NCI-H510A treated with DMSO at 0.1 percent for 48 hours (cell line): ENCODE measurements at places on chromosomes 2 and 18.

DNA sequence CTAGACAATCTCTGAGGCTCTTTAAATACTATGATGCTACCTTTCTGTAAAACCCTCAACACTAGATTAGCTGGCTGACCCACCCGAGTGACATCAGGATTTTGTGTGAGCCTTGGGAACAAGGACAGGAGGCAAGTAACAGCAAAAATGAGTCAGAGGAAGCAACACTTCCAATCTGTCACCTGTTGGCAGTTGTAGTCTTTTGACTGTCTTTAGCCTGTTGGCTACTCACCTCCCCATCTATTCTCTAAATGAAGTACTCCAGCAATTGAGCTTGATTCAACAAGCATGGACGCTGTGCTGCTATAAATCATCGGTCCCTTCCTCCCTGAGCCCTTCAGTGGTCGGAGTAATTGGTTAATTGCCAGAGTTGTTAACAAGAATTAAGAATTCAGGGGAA, 898.7 kb downstream of the BCL11A start:
- DNase-seq, result peak; percentile 2

DNA sequence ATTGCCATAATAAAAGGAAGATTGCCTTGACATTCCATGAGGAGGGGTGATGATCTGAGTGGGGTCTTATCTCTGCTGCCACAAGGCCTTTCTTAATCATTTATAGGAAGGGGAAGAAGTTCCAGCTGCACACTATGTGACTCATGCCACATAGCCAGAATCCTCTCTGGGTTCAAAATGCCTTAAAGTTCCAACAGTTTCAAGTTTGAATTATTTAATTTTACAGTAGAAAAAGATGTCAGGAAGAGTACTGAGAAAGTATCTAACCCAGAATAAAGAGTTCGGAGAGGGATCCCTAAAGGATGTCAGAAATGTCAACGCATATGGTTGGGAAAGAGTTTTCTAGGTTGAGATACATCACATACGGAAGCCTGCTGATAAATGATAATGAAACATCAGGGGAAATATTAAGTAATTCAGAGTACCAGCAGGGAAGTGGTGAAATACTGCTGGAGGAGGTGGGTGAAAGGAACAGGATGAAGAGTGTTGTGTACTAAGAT, 999.9 kb downstream of the TSN start:
- DNase-seq, result no peak

DNA sequence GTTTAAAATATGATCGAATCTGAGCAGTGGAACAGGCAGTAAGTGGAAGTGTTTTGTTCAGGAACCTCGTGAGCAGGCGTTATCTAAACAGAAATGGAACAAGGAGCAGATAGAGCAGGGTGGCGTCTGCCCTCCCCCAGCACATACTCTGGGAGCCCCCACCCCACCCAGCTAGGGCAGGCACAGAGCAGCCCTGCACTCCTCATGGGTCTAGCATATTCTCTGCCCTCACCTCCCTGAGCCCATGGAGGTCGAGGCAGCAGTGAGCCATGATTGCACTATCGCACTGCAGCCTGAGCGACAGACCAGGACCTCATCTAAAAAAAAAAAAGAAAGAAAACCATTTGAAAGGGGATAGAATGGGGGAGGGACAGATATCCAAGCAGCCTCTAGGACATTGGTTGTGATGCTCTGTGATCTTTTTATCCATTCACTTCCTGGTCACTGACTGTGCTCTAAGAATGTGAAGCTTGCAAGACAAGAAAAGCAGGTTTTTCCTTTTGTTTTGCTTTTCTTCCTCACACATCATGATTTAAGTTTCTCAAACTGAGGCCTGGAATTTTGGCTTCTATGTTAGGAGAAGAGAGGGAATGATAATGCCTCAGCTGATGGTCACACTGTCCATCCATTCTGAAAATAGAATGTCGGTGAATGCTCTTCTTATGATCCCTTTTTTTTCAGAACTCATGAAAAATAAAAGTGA, 3.1 kb downstream of the MLPH start:
- peak; percentile 29 for DNase-seq

DNA sequence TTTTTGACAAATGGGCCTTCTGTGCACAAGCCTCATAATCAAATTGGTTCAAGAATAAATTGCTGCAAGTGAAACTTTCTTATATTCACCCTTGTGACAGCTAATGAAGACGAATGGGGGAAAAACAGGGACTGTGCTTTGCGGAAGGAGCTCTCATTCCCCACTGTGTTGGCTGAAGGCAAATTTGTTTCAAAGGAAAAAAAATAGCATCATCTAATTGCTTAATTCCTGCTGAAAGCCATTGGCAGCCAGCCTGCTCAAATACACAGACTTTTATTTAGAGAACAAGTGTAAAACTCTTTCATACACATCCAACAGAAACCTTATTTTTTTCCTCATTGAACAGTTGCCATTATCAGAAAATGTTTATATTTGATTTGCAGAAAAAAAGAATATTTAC, 172.3 kb downstream of the ARL6IP6 start:
- no peak for DNase-seq

DNA sequence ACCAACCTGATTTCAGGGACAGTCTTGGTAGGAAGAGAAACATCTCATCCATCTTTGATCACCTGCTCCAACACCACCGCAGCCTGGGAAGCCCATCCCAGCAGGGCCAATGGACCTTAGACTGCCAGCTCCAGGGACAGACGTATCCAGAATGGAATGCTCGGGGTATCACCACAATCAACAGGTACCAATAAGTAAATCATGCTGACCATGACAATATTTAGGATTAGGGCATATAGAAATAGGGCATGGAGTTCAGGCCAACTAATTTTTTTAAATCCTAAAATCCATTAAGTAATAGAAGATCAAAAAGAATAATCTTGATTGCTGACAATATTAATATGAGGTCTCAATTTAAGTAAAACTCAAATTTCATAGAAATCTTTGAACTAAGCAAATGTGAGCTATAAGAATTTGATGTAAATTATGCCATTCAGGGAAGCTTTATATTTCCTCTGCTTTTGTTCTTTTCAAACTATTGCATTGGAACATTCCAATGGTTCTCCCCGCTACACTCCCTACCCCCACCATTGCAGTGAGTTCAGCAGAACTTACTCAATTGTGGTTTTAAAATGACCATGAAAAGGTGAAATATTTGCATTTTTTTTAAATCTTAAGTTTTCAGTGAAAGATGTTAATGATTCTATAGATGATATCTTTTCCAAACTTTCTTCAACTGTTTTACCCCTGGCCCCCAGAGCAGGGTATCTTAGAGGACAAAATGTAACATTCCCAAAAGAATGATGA, 138.6 kb downstream of the DNER start:
- no peak for DNase-seq

DNA sequence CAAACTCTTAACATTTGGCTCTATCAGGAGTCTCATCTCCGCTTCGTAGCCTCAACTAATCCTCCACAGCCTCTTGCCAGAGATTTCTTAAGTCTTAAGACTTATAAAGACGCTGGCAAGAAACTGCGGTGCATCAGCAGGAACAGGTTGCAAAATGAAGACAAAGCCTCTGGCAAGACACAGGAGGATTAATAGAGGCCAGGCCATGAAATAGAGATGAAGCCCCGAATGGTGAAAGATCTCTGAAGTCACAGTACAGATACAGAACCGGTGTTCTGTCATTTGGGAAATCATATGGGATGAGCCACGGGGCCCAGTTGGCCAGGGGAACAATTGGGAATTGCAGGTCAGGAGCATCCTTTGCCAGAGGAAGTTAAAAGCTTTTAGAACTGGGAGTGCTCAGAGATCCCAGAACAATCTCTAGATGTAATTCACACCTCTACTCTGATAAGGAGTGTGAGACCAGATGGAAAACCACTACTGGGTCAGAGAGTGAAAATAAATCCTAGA, 190.9 kb upstream of the FOSL2 start:
- DNase-seq, result no peak

- DNase-seq, result no peak
Measured at GRCh38 chr2:147363181-147363580, 481.6 kb upstream of the ACVR2A start.

GRCh38 chr2:23248667-23249066, 136.3 kb upstream of the KLHL29 start:
- no peak for DNase-seq

- DNase-seq, result no peak
Measured at GRCh38 chr2:180747728-180748127, 232.7 kb upstream of the UBE2E3 start.

DNA sequence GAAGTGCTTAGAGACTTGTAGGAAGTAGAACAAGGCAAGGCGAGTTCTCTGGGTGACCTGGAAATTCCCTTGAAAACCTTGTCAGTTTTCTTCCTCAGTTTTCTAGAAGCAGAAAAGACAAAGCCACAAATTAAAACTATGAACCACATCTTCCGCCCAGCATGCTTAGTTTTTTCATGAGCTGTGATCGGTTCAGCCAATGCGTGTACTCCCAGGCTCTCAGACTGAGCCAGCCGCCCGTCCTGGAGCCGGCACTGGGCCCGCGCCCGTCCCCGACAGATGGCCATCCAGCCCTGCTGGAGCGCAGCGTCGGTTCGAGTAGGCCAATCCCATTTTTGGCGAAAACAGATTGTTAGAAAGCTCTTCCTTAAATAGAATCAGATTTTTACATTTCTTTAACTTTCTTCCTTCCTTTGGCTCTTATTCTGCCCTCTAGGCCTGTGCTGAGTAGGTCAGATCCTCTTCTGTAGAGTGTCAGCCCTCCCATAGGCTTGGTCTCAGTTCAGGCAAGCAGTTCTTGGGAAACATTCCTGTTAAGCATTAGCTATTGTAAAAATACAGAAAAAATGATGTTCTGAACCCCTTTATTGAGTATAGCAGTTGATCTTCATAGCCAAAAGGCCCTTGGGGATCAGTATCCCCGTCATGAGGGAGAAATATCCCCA, 112.5 kb downstream of the NCK2 start:
- no peak for DNase-seq

DNA sequence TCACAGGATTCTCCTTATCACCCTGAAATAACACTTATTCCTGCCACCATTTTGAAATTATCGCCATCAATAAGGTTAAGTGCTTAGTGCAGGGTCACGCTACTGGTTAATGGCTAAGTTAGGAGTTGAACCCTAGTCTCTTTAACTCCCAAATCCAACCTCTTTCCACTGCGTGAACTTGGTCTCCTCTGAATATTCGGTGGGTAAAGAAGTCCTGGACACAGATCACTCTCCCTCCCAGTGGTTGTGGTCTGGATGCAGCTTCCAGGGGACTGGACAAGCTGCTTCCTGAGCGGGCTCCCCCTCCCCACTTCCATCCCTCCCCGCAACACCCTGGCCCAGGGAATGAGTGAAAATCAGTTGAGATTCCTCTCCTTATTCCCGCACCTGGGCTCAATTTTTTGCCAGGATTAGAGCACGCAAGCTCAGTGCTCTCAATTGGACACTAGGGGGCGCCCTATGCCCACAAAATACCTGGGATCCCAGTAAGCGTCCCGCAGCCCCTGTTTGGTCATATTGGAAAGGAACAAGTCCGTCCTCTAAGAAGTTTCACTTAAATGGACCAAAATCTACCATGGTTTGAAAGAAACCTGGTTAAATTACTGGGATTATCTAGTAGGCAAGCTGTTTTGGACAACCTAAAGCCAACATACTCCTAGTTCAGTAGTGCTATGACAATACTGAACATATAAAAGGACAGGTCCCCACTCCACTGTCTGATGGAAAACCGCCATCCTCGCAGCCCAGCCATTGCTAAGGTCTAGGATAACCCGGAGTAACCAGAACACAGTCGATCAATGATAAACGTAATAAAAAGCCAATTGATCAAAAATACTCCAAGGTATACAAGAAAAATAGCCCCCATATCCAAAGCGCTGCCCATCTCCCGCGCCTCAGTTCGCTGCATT, 40.4 kb downstream of the DHRS9 start:
- peak; percentile 70 for DNase-seq

DNA sequence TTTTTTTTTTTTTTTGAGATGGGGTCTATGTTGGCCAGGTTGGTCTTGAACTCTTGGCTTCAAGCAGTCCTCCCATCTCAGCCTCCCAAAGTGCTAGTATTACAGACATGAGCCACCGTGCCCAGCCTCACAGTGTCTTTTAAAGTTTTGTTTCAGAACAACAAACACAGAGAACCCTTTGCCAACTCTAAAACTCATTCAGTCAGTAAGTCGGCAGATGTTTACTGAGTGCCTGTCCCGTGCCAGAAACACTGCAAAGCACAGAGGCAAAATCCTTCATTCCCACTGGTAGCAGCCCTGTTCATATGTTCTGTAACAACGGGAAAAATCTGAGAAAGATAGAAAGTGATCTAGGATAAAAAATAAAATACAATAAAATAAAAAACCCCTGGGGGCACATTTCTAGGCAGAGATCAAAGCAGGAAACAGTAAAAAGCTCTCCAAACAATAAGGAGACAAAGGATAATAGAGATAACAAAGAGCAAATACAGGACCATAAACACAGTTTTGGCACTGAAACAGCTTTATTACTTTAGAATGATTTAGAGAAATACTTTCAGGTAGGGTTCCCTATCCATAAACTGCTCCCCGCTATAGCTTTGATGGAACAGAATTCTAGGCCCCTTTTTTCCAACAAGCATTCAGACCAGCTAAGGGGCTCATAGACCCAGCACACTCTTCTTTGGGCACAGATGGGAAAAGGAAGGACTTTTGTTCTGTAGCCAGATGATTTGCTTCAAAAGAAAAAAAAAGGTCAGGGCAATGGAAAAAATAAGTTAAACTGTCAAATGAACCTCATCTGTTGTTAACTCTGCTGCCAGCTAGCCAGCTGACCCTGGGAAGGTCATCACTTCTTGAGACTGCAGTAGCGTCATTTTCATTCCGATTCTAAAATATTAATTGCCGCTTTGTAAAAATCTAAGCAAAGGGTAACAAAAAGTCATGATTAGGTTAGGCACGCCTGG, 212.3 kb downstream of the CDH20 start:
- no peak for DNase-seq

GRCh38 chr2:46780411-46780800, 135.2 kb downstream of the MCFD2 start:
- no peak for DNase-seq

DNA sequence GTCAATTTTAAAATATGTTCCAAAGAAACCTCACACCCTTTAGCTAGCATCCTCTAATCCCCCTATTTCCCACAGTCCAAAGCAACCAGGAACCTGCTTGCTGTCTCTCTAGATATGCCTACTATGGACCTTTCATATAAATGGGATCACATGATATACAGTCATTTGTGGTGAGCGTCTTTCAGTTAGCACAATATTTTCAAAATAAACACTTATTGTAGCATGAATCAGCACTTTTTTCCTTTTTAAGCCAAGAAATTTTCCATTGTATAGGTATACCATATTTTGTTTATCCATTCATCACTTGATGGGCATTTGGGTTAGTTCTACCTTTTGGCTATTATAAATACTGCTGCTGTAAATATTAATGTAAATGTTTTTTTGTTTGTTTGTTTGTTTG, 223.0 kb upstream of the DOK6 start:
- no peak for DNase-seq
